ENCODE measurements at places on chromosomes 16 and 17. TPM values are rescaled to one million over a fixed set of nuclear protein-coding genes. Genes with fewer than 3 reads are reported as not detected.
A peak's percentile ranks its signal among the peaks of the same experiment; 100 is the strongest.

- no peak overlapping the region for H3K27ac ChIP-seq
- no peaks in the 10 kb centered on the region for H3K4me1 ChIP-seq
- H3K27me3 ChIP-seq, result no peaks in the 10 kb centered on the region
- H3K4me3 ChIP-seq, result no peak overlapping the region
These were observed 19.0 kb downstream of the SPIRE2 start for GRCh38 chr16:89847051-89847939.

GRCh38 chr16:77971306-77972061, 50.9 kb upstream of the CLEC3A start:
- DNase-seq, result peak; percentile 51
- H3K4me1 ChIP-seq, result no peaks in the 10 kb centered on the region
- no peak overlapping the region for H3K27ac ChIP-seq
- no peaks in the 10 kb centered on the region for H3K27me3 ChIP-seq

GRCh38 chr17:67493812-67494211, 116.7 kb downstream of the PITPNC1 start:
- peaks cover 9% of the 10 kb centered on the region for H3K4me1 ChIP-seq
- no peaks in the 10 kb centered on the region for H3K36me3 ChIP-seq
- no peak overlapping the region for H3K27ac ChIP-seq
- H3K4me3 ChIP-seq, result no peak overlapping the region
- no peak for DNase-seq

- DNase-seq, result no peak
- no peaks in the 10 kb centered on the region for H3K27me3 ChIP-seq
- no peak overlapping the region for H3K27ac ChIP-seq
- H3K36me3 ChIP-seq, result no peaks in the 10 kb centered on the region
- H3K4me3 ChIP-seq, result no peak overlapping the region
These were observed 6.7 kb downstream of the SLC13A5 start for GRCh38 chr17:6706499-6706898.

DNA sequence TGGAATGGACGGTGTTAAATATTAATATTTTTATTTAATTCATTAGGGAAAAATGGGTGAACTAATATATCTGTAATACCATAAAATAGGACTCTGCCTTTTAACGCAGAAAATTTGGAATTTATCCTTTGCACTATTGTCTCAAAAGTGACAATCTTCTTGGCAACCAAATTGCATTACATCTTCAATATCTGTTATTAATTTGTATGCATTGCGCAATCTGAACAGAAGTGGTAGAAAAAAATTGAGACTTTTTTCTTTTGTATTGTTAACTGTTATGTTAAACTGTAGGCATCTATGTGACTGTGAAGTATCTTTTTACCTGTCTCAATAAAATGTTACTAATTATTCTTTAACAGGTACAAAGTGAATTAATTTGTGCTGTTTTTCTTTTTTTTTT, 55.6 kb downstream of the PPM1E start:
- no peaks in the 10 kb centered on the region for H3K27me3 ChIP-seq
- H3K27ac ChIP-seq, result no peak overlapping the region
- no peak overlapping the region for H3K4me3 ChIP-seq

DNA sequence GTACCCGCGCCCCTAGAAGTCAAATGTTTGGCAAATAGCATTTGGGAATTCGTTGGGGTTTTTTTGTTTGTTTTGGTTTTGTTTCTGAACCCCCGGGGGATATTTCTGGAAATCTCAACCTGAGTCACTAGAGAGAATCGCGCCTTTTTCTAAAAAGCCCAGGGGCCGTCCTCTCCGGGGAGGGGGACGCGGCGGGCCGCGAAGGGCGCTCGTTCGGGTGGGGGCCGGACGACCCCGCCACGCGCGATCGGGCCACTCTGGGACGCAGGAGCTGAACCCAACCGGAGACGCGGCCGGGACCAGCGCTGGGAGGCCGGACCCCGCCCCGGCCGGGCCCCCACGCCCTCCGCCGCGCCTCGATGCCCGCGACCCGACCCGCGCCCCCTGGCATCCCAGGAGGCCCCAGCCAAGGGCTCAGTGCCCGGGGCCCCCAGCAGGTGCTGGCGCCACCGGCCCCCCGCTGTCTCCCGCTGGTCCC, 302 bp downstream of the LITAF start:
- H3K27ac ChIP-seq, result peak overlapping the region; percentile 96
- peak overlapping the region; percentile 93 for H3K4me3 ChIP-seq
- no peaks in the 10 kb centered on the region for H3K36me3 ChIP-seq
- DNase-seq, result no peak
- H3K4me1 ChIP-seq, result peaks cover 25% of the 10 kb centered on the region
- H3K27me3 ChIP-seq, result no peaks in the 10 kb centered on the region

DNA sequence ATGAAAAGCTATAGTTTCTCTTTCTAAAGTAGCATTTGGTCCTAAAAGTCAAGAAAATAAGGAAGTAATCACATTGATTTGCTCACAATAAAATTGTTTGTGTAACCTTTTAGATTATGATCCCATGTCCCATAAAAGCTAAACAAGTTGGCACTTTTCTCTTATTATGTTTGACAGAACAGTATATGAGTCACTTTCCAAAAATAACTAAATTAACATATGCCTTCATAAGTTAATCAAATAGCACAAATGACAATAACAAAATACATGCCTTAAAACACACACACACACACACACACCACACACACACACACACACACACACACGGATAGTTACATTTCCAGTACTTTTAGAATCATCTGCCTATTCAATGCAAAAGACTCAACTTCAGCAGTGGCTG, 2.8 kb downstream of the MED13 start:
- DNase-seq, result no peak
- H3K4me1 ChIP-seq, result peaks cover 62% of the 10 kb centered on the region
- H3K4me3 ChIP-seq, result peak overlapping the region; percentile 100
- no peaks in the 10 kb centered on the region for H3K27me3 ChIP-seq

DNA sequence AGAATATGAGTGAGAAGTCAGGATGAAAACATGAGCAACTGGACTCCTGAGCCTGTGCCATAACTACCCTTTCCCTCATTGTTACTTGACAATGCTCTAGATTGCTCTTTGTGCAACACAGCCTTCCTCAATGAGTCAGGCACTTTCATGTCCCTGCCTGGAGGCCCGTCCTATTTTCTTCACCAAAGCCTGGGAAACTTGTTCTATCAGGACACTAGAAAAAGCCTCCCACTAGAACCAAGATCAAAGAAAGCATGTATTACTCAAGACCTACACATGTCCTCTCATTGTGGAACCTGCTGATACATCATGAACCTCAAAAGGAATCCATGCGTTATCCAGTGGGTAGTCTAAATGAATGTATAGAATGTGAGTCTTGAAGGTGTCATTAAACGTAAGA, 624.5 kb downstream of the TOX3 start:
- H3K27me3 ChIP-seq, result no peaks in the 10 kb centered on the region
- H3K36me3 ChIP-seq, result no peaks in the 10 kb centered on the region
- no peaks in the 10 kb centered on the region for H3K4me1 ChIP-seq
- no peak overlapping the region for H3K27ac ChIP-seq
- H3K4me3 ChIP-seq, result no peak overlapping the region

DNA sequence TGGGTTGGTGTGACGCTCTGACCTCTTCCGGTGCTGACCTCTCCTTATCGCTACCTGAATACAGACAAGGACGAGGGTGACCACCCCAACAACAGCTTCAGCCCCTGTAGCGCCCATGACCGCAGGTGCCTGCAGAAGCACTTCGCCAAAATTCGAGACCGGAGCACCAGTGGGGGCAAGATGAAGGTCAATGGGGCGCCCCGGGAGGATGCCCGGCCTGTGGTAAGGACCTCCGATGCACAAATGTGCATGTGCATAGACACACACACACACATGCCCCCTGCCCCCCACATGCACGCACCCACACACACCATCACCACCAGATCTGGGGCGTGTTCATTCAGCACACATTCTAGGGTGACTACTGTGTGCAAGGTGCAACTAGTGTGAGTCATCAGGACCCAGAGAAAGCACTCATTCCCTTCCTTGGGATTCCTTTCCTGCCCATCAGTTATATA, 9.7 kb downstream of the IGFBP4 start:
- DNase-seq, result no peak
- H3K4me1 ChIP-seq, result peaks cover 40% of the 10 kb centered on the region
- no peak overlapping the region for H3K4me3 ChIP-seq
- no peaks in the 10 kb centered on the region for H3K27me3 ChIP-seq

Gene CEP295NL
- 13.0 TPM for total RNA-seq

Gene ORMDL3
- 64.0 TPM for total RNA-seq

Gene SALL1
- total RNA-seq, result not detected

Gene SLC6A2
- not detected for total RNA-seq

Gene PIRT
- total RNA-seq, result not detected

Gene NPIPA5
- total RNA-seq, result 5.4 TPM

Gene ASIC2
- total RNA-seq, result 1.1 TPM

All from thoracic aorta (tissue), 2 donors.